ENCODE measurements at places on chromosomes 7 and 10.

DNA sequence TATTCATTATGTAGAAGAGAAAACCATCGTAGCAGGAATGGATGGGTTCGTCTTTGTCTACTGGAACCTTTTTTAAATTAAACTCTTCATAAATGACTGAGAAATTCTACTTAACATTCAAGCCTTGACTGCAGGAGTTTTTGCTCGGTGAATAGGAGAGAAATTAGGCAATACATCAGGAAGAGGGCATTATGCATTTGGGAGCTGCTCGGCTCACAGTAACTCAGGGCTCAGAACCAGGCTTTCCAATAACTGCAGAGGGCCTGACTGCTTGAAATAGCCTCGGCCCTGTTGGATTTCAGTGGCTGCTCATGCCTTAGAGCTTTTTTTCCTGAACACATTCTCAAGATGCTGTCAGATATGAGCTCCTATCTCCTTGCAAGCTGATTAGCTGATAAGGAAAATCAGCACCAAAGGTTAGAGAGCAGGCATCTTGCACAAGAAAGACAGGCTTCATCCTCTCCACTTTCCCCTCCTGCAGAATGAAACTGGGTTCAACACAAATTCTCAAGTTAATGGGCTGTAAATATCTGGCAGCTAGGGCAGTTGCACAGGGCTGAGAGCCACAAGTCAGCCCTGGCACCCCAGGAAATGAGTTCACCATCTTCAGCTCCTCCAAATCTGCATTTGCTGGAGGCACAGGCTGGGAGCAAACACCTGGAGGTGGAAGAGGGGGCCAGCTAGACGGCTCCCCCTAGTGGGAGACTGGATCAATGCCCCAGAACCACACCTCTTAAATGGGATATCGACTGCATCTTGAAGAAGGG is 24.3 kb downstream of the TECTB start:
- DNase-seq: peak; percentile 5

DNA sequence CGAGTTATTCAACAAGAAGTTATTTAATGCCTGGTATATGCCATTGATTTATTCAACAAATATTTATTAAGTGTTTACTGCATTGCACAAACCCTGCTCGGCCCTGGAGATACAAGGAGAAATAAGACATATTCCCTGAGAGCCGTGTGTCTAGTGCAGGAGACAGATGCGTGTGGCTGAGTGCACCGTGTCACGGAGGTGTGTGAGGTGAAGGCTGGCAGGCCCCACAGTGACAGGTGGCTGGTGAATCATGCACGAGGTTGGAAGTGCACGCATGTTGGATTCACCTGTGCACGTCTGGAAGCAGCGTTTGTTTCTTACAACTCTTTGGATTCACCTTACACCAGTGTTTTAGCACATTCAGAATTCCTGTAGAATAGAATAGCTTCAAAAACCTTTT is 136.6 kb upstream of the SHH start:
- DNase-seq: no peak

- no peak for DNase-seq
These were observed 4.7 kb upstream of the DENND2A start for GRCh38 chr7:140645166-140645900.

DNA sequence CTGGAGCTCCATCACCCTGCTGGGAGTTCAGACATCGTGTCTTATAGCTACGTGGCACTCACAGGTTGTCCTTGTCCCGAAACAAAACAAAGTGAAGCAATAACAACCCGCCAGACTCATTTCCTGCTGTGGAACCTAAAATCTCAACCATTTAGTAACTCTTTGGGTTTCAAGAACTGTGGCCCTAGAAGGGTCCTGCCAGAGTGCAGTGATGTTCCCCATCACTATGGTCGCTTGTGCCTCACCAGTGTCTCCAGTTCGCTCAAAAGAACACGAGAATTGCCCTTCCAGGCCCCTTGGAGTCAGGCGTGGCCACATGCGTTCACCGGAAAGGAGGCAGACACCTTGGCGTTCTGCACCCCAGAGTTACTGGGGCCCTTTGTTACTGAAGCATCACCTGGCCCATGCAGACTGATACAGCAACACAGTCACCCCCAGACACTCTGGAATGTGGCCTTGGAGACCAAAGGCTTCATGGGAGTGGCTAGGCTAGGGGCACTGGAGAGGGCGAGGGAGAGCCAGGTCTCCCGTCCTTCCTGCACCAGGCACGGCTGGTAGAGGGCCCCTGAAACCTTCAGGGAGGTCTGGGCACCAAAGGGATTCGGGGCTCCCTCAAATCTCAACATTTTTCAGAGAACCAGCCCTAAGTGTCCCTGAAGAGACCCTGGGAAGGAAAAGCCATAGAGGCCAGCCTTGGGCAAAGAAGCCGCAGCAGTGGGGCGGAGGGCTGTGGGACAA is 908 bp downstream of the CRYGN start:
- no peak for DNase-seq

GRCh38 chr7:106534271-106534846 is 126.6 kb downstream of the CCDC71L start:
- no peak for DNase-seq

GRCh38 chr10:7338469-7338868 is 72.4 kb downstream of the SFMBT2 start:
- DNase-seq: no peak

DNA sequence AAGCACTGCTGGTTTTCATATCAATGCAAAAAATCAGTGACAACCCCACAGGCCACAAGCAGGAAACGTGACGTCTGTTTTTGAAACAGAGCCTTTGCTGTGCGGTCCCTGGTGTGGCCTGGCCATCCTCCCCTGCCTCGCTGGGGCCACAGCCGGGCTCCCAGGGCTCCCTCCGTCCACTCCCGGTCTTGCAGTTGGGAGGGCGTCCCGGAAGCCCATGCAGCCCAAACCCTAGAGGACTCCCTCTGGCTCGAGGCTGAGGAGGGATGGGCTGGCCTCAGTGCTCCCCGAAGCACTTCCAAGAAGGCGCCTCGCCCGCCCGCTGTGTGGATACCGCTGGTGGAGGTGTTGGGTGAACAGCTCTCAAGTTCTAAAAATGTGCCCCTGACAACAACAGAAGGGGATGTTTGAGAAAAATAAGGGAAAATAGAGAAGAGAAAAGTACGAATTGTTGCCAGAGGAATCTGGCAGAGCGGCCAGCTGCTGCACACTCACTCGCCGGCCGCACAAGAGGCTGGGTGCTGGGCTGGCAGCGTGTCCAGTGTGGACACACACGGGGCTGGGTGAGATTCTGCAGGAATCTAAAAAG is 73.5 kb downstream of the ZRANB1 start:
- no peak for DNase-seq

GRCh38 chr7:101816595-101817470 is 593 bp upstream of the CUX1 start:
- no peak for DNase-seq

DNA sequence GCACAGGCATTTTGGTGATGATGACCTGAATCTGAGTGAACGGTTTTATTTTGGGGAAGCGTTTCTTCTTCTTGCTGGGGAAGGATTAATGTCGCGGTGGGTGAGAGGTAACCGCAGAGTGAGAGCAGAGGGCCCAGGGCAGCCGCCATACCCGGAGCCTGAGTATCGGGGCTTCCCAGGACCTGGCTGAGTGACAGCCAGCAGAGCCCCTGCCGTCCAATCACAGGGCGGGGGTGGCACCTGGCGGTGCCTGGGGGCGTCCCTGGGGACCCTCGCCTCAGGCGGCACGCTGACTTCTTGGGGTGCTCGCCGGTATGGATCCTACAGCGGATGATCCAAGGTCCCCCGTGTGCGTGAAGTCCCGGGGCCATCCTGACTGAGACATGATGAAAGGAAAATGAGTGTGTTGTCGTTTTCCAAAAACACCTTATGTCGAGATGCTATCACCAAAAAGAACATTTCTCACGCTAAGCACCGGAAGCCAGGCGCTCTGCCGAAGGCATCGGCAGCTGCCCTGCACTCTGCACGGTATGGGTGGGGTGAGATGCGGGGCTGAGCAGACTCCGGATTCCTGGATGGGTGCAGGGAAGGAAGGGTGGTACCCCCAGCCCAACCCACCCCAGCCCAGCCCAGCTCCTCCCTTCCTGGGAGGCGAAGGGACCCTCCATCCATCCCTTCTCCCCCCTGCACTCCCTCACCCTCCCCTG is 227.9 kb upstream of the SHH start:
- DNase-seq: no peak
